ENCODE measurements at places on chromosomes 16 and 17. TPM values are rescaled to one million over a fixed set of nuclear protein-coding genes. Genes with fewer than 3 reads are reported as not detected.
A peak's percentile ranks its signal among the peaks of the same experiment; 100 is the strongest.

DNA sequence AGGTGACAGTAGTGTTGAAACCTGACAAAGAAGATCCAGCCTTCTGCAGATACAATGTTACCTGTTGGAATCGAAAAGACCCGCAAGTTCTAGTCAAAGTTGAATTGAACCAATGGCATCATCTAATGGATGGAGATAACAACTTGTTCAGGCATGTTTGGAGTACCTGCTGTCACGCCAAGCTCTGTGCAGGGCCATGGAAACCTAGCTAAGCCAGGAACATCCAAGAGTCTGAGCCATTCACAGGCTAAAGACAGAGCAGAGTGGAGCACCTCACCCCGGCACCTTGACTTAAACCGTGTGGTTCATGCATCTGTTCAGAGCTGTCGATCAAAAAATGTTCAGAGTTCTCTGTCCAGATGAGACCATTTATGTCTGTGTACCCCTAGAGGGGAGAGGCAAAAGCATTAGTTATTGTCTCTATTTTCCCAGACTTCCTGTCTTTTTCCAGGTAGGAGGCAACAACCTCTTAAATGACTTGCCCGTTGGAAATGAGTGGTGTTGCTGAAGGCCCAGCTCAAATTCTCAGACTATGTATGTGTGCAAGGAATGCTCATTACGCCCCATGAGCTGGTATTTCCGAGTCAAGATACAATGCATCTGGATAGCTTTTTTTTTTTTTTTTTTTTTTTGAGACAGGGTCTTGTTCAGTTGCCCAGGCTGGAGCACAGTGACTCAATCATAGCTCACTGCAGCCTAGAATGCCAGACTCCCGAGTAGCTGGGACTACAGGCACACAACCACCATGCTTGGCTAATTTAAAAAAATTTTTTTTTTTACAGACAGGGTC is 44.9 kb upstream of the XYLT1 start:
- no peak for DNase-seq

DNA sequence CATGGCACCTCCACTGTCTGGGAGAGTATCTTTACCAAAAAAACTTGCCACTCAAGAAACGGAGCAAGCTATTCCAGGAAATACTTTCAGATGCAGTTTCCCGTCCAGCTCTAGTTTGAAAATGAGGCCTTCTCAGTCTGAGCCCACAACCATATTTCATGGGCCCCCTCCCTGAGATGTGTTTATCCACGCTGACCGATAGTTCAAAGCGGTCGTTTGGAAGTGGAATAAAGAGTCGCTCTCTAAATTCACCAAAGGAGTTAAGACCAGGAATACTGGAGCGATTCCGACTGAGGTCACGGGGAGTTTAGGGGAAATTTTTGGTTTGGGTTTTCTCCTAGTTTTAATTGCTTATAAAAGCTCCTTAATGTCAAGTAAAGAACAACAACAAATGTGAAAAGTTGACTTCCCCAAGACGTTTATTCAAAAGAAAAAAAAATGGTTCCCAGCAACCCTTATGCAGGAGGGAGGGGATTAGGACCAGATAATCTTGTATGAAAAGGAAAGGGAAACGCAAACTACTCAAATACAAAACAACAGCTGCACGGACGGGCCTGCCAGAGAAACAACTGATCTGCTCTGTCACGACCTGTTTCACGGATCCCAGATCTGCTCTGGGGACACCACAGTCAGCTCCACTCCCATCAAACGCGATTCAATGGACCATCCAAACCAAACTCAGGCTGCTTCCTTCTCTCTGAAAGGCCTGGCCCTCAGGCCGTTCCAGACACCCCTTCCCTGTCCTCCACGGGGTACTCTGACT is 77.1 kb downstream of the MRM3 start:
- peak; percentile 78 for DNase-seq

FAM171A2 gene
- total RNA-seq, result 12.0 TPM

GRCh38 chr17:39962642-39963220 is at the start of gene GSDMA:
Gene GSDMA, plus strand, starts transcription at chr17:39963004. Its CDS starts 2,684 bp downstream, at chr17:39965688.
- DNase-seq, result no peak

KRT36 gene
- total RNA-seq, result not detected

GRCh38 chr17:62076864-62077788 is 12.0 kb upstream of the MED13 start:
- DNase-seq, result no peak

DNA sequence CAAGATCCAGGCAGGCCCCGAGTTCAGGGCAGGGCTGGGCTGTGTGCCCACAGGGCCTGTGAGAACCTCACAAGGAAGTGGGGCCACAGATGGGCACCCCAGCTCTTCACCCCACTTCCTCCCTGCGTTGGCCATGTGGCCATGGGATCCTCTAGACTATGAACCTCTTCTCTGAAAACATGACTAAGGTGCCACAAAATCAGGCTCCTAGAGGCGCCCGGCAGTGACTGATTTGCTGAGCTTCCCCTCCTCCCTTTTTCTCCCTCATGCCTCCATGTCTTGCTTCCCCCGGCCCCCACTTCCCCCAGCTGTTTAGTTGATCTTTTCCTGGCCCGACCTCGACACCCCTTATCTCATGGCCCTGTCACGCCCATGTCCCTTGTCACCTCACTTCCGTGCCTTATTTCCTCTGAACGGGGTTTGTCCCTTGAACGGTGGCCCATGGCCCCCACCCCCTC is 87.1 kb downstream of the KCNJ12 start:
- no peak for DNase-seq

GRCh38 chr17:13925579-13925978 is 143.7 kb upstream of the COX10 start:
- DNase-seq, result no peak

All from endothelial cell of umbilical vein (primary cell).